Stimulated activated CD8-positive, alpha-beta memory T cell treated with anti-CD3 and anti-CD28 coated beads, Interleukin-15, amount 100 ng/mL, for 24 hours (primary cell): ENCODE measurements at places on chromosomes 6 and 20.

DNA sequence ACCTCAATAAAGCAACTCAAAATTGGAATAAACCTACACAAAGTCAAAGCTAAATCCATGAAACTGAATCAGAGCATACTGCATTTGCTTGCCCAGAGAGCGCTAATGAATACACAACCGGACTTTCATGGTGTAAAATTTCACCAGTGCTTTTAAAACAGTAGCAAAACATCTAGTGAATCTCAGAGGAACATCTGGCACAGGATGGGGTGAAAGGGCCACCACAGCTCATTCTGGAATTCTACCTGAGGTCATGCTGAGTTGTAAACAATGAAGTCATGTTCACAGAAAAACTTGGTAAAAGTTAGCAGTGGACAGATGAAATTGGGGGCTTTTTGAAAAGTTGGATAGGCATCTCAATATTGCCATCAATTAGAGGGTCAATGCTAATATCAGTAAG is 125.6 kb upstream of the STXBP5 start:
- no peak for DNase-seq

DNA sequence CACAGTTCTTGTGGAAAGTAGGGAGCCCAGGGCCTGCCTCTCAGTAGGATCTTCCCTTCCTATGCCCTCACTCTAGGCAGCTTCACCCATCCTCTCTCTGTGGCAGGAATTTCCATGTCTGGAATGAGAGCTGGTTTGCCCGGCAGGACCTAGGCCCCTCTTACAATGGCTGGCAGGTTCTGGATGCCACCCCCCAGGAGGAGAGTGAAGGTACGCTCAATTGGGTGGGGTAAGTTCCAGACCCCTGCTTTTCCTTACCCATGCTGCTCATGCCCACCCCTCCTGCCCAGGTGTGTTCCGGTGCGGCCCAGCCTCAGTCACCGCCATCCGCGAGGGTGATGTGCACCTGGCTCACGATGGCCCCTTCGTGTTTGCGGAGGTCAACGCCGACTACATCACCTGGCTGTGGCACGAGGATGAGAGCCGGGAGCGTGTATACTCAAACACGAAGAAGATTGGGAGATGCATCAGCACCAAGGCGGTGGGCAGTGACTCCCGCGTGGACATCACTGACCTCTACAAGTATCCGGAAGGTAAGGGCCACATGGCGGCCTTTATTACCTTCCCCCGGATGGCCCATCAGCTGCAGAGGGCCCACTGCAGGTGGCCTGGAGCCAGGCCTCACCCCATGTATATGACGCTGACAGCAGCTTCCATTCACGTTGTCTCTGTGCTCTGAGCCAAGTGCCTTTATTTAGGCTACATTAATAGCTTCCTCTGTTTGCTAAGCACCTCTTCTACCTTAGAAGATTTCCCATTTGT is 22.8 kb downstream of the TGM6 start:
- DNase-seq: no peak

DNA sequence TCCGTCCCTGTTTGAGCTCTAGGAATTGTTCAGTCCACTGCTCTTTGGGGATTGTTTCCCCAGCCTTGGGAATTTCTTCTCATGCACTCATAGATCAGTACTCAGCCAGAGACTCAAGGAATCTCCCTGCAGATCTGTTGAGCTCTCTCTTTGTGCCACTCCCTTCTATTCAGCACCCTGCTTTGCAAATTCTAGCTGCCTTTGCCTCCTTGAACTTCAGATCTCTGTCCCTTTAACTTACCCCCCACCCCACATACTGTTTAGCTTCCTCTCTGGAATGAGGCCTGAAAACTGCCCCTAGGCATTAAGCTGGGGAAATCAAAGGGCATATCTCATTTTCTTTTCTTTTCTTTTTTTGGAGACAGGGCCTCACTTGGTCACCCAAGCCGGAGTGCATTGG is 30.5 kb downstream of the QRSL1 start:
- DNase-seq: no peak

DNA sequence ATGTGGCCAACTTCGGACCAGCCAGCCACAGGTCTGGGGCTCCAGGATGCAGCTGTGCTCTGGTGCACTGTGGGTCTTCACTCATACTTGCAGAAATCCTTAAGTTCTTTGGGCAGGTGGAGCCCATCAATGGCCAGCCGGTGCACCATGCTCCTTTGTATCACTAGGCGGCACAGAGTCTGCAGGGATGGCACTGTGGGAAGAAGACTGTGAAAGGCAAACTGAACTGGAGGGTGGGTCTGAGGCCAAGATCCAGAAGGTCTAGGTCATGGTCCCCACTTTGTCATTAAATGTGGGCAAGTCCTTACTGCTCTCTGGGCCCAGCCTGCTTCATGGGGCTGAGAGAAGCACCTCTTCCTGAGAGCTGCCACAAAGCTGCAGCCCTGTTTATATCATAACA is 1.3 kb upstream of the SPATA25 start:
- DNase-seq: no peak

DNA sequence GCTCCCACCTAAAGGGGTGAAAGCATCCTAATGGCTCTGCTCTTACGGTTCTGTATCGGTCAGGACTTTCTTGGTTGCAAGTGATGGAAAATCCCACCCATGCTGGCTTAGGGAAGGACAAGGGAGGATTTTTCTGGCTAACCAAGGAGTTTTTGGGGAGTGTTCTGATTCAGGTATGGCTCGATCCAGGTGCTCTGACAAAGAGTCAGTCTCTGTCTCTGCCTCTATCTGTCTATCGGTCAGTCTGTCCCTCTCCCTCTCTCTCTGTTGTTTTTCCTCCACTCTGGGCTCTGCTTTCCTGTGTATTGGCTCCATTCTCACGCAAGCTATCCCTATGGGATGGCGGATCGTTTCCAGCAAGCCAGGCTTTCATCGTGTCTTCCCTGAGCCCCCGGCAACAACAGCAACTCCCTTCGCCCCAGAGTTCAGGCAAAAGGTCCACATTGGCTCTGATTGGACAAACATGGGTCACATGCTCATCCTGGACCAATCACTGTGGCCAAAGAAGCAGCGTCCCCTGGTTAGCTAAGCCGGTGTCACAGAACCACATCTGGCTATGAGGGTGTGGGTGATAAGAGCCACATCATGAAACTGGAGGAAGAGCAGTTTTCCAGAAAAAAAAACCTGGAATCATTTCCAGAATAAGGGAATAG is 160.3 kb downstream of the BMP7 start:
- no peak for DNase-seq

DNA sequence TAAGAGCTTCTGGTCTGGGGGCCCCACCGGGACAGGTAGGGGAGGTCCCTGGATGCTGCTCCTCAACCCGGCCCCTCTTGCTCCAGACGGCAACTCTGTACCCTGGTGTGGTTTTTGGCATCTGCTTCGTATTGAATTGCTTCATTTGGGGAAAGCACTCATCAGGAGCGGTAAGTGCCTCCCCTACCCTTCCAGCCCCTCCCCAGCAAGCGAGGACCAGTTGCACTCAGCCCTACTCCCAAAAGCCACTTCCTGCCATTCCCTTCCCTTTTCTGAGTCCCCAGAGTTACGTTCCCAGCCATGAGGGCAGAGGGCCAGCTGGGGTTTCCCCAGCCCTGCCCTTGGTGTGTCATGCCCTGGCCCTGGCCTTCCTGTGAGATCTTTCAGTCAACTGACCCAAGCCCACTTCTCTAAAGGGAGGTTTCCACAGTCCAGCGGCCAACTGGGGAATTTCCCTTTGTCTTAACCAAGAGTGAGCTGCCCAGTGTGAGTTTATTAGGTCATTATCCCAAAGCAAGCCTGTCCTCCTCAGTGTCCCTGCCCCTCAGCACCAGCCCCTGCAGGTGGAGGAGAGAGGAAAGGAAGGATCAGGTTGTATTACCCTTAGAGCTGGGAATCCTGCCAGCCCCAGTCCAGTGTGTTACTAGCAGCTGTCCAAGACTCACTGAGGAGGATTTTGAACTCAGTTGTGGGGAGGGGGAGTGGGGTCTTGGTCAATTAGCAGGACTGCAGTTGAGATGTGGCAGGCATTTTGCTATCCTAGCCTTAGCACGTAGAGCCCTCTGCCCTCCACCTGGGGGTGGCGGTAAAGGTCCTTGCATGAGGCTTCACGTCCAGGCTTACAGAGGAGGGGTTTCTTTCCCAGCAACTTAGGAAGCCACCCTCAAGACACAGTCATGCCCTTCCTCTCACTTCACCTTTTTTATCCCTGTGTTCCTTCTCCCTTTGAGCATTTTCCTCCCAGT is 45.8 kb downstream of the TM9SF4 start:
- no peak for DNase-seq

DNA sequence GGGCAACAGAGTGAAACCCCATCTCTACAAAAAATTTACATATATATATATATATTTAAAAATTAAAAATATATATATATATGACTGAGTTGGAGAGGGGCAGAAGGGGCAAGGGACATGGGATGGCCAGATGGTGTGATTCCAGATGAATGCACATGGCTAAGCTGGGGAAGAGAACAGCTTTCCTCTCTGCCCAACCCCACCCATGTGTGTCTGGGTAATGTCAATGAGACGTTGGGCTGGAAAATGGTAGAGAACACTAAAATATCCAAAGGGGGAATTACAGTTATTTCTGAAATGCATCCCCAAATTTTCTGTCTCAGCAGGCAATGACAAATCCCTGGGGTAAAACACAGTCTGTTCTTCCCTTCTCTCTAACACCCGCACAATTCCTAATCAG is 31.2 kb upstream of the CCND3 start:
- no peak for DNase-seq

GRCh38 chr6:51112731-51113130 is 294.1 kb downstream of the TFAP2B start:
- DNase-seq: no peak

- no peak for DNase-seq
Observed at GRCh38 chr6:105753207-105753606, 332.9 kb upstream of the PRDM1 start.

- DNase-seq: peak; percentile 28
Observed at GRCh38 chr20:44747166-44748004, 1.7 kb downstream of the KCNK15 start.
